Stimulated activated CD8-positive, alpha-beta memory T cell treated with anti-CD3 and anti-CD28 coated beads, Interleukin-12 subunit alpha, Interleukin-12 subunit beta, amount 100 ng/mL, for 4 hours (primary cell): ENCODE measurements at places on chromosomes 2 and 18.

GRCh38 chr18:23380001-23380550, 73.0 kb upstream of the RIOK3 start:
- no peak for DNase-seq

DNA sequence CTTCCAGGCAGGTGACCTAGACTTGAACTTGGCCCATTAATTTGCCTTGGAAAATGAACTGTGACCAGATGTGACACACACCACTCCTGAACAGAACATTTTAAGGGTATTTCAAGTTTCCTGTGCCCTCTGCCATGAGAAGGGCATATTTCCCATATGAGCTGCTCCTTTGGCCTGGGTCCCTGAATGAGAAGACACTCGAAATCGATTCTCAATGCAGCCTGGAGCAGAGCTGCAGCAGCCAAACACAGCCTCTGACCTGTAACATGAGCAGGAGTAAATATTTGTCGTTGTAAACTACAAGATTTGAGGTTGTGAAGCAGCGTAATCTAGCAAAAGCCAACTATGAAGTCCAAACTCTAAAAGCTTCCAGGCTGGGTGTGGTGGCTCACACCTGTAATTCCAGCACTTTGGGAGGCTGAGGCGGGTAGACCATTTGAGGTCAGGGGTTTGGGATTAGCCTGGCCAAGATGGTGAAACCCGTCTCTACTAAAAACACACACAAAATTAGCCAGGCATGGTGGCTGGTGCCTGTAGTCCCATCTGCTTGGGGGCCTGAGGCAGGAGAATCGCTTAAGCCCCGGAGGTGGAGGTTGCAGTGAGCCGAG, 30.1 kb upstream of the SOS1 start:
- no peak for DNase-seq

GRCh38 chr2:28716265-28716865, 35.3 kb upstream of the PPP1CB start:
- DNase-seq: no peak

DNA sequence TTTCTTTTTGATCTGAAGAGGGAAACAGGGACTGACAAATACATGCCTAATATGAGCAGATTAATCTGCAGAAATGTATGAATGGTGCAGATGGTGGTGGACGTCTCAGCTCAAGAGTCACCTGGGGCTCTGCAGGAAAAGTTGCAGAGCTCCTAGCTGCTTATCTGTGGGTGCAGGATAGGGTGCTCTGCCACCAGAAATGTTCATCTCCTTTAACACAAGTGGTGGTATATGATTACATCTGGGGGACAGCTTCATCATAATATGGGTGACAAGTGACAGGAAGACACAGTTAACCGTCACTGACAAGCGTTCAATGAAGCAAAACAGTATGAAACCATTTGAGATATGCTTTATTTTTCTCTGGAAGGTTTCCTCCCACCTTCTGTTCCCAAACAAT, 121.2 kb upstream of the LINC00305 start:
- DNase-seq: no peak

GRCh38 chr18:45165176-45165713, 450.0 kb upstream of the SLC14A2 start:
- DNase-seq: no peak

DNA sequence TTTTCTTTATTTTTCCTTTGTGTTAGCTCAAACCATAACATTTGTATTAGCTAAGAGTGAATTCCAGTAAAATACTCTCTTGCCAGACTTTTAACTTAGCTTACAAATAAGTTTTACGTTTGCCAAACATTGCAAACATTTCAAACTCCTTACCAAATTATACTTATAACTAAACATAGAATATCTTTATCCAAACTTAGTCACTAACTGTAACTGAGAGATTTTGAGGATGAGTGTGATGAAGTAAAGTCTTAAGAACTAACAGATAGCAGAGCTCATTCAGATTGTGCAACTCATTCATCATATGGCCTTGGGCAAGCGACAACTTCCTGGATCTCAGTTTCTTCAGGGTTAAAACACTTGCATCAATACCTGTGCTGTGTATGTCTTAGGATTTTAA, 533.7 kb downstream of the TDRD15 start:
- no peak for DNase-seq

- no peak for DNase-seq
These were observed 211.9 kb downstream of the HRH4 start for GRCh38 chr18:24672165-24672941.

DNA sequence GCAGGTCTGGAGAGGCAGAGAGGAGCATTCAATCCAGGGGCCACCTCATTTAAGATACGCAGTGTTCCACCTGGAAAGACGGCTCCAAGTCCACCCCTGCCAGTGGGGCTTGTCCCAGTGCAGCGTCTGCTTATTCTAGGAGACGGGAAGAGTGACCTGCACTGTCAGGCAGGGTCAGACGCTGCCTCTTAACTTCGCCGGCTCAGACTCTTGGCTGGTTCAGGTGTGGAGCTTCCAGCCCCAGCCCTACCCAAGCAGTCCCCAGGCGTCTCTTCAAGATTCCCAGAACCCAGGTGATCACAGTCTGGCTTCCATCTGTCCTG, 208.5 kb downstream of the TFCP2L1 start:
- DNase-seq: no peak

DNA sequence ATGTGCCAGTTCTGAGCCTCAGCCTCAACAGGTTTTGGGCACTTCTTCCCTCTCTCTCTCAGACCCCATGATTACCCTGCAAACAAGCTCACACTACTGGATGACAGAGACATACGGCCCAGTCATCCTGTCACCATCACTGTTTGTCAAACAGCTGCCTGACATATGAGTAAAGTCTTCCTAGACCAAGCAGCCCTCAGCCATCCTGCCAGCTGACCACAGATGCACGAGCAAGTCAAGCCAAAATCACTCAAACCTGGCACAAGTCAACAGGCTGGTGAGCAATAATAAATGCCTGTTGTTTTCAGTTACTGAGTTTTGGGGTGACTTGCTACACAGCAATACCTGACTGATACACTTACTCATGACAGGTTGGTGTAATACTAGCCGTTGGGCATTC, 75.5 kb upstream of the KLF7 start:
- no peak for DNase-seq

DNA sequence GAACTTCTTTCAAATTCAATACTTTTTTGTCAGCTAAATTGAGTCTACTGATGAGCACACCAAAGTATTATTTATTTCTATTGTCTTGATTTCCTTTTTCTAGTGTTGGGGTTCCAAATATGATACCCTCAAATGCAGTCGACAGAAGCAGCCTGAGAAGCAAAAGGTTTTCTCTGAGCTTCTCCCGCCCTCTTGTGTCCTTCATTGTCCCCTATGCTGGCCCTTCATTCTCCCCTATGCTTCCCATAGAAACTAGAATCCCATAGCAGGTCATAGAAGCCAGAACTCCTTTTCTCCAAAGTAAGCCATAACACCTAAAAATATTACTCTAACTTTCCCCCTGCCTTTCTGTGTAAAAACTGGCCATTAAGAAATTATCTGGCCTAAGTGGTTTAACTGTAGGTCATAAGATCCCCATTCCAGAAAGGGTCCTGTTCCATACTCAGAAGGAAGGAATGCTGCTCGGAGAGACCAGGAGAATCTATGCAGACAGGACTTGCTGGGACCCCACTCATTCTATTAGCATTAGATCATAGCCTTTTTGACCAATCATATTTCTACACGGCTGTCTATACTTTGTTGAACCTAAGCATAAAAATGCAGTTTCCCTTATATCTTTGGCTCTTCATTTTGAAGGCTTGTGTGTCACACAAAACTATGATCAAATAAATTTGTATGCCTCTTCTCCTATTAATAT, 764.6 kb upstream of the PKDCC start:
- no peak for DNase-seq

DNA sequence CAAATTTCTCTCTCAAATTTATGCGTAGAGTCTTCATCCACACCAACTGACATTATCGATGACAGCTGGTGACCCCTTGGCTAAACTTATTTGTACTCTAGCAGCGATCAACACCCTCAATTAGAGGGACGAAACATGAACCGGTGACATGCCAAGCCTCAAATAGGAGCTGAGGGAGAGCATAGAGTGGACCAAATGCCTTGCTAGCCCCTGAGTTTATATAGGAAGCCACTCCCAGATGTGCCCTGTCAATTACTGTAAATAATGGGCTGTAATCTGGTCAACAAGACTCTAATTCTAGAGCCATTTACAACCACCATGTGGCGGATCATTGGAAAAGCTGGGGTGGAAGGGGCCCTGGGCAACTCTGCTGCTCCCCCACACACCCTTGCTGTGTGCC, 47.6 kb upstream of the FHL2 start:
- DNase-seq: no peak

GRCh38 chr2:88003074-88003755, 13.1 kb downstream of the RNU2-63P start:
- no peak for DNase-seq

DNA sequence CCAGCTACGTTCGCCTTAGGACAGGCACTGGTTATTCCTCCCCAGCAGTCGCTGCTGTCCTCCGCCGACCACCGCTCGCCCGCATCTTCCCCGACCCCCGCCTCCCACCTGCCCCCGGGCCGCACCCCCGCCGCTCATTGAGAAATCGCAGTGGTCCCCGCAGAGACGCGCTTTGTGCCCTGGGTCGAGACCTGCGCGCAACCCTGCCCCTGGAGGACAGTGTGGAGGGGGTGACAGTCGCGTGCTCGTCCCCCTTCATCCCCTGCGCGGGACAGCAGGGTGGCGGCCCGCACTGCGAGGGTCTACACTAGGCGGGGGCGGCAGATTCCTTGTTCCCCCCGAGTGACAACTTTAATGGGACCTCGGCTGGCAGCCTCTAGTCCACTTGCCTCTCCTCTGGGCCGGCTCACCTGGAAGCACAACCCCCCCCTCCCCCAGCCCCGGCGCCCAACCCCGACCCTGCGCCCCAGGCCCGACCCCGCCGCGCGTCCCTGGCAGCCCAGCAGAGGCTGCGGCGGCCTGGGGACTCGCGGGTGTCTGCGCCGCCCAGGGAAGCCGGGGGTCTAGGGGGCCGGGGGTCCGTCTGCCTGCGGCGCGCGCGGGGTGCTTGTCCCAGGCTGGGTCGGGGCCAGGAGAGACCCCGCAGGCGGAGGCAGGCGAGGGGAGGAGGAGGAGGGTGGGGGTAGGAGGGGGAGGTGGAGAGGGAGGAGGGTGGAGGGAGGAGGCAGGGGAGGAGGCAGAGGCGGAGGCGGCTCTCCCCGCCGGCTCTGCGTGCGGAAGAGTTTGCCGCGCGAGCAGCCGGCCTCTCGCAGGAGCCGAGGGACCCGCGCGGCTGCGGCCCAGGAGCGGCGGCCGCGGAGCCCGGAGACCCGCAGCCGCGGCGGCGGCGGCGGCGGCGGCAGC, at the start of gene NPAS2:
TSS of gene NPAS2 (plus strand) at position 770 of the 903 bp plus-strand sequence. CDS start 84,616 bp downstream, outside the sequence.
- DNase-seq: no peak

DNA sequence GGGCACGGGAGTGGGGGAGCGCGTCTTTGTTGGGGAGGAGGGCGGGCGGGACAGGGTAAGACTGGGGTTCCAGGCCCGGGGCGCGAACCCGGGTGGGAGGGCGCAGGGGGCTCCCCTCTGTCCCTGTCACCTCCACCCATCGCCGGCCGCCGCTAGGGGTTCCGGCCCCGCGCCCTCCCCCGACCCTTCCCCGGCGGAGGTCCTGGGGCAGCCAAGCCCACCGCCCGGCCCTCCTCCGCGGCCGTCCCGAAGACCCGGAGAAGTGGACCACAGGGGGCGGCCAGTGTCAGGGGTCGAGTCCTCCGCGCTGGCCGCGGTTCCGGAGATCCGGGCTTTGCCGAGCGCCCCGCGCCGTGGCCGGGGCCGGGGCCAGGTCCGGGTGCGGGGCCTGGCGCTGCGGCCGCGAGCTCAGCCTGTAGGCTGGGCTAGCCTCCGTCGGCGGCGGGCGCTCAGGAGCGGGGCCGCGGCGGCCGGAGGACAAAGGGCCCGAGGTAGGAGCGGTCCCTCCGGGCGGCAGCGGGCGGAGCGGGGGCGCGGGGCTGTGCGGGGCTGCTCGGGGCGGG, 16.6 kb upstream of the E2F6 start:
- no peak for DNase-seq
